ENCODE measurements at places on chromosomes 16 and 17.
A peak's percentile ranks its signal among the peaks of the same experiment; 100 is the strongest.

DNA sequence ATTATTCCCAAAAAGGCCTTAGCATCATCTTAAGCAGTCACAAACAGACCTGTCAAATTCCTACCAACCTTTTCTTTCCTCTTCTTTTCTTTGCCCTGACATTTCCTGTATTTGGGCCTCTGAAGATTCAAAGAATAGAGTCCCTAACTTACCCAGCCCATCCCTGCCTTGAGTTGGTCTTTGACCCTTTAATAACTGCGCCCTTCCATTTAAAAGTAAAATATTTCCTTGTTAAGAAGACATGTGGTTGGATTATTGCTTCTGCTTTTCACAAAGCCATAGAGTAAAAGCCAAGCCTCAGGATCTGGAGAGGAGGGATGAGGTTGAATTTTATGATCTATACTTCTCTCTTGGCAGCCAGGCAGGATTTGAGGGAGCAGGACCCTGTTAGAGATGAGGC lies 13.2 kb upstream of the CCL23 start:
- peaks cover 30% of the 10 kb centered on the region for H3K27me3 ChIP-seq
- no peak overlapping the region for H3K27ac ChIP-seq
- no peaks in the 10 kb centered on the region for H3K4me1 ChIP-seq
- no peaks in the 10 kb centered on the region for H3K36me3 ChIP-seq

- peaks cover 48% of the 10 kb centered on the region for H3K27me3 ChIP-seq
- no peak overlapping the region for H3K27ac ChIP-seq
- H3K4me1 ChIP-seq, result no peaks in the 10 kb centered on the region
- DNase-seq, result no peak
- no peaks in the 10 kb centered on the region for H3K36me3 ChIP-seq
Observed at GRCh38 chr16:27384425-27384824, 17.5 kb upstream of the IL21R start.

DNA sequence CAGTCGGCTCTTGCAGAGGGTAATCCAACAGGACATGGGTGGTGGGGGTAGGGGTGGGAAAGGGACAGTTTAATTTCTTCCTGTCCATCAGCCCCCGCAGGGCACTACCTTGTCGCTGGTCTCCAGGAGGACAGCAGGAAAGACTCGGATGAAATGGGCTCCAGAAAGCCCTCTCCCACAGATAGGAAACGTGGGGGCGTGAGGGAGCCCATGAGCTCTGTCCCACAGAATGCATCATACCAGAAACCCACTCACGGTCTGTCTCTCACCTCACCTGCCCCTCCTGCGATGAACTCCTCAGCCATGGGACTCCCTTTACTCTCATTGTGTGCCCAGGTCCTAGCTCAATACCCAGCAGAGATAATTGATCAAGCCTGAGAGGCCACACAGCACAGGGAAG lies 240.1 kb downstream of the GSG1L start:
- no peaks in the 10 kb centered on the region for H3K4me1 ChIP-seq
- H3K27me3 ChIP-seq, result peaks cover 51% of the 10 kb centered on the region
- H3K4me3 ChIP-seq, result no peak overlapping the region
- no peak for DNase-seq

- no peak overlapping the region for H3K27ac ChIP-seq
- no peak overlapping the region for H3K4me3 ChIP-seq
- no peaks in the 10 kb centered on the region for H3K27me3 ChIP-seq
- H3K36me3 ChIP-seq, result peaks cover 35% of the 10 kb centered on the region
- DNase-seq, result no peak
Observed at GRCh38 chr17:82595893-82596292, 52.4 kb downstream of the WDR45B start.

DNA sequence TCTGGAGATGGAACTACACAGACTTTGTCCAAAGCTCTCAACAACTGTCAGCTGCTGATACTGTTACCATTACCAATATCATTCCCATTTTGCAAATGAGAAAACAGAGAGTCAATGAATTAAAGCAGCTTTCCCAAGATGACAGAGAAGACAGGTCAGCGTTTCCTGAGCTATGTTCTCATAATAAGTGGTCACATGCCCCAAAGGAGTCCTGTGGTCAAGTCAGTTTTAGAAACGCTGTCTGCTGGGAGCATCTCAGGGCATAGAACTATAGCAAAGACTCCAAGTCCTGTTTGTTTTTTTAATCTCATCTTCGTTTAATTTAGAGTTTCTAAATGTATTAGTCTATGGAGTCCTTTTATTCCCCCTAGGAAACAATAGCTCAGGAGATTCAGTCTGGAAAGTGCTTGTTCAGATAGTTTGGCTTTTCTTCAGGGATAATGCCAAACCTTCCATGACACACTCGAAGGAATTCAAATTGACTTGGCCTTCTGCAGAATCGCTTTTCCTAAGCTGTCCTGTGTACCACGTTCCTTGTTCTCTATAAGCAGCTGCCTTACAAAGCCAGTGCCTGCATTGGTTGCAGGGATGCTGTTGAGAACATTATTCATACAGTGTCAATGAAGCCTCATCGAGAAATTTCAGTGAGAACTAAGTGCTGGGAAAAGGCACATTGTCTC lies 12.1 kb downstream of the CCDC42 start:
- peaks cover 6% of the 10 kb centered on the region for H3K4me1 ChIP-seq
- H3K27me3 ChIP-seq, result no peaks in the 10 kb centered on the region
- H3K36me3 ChIP-seq, result no peaks in the 10 kb centered on the region
- no peak overlapping the region for H3K4me3 ChIP-seq
- DNase-seq, result no peak

GRCh38 chr17:2435181-2435741 lies 34.4 kb upstream of the MNT start:
- no peaks in the 10 kb centered on the region for H3K4me1 ChIP-seq
- H3K27me3 ChIP-seq, result no peaks in the 10 kb centered on the region
- no peak for DNase-seq
- no peak overlapping the region for H3K27ac ChIP-seq
- no peak overlapping the region for H3K4me3 ChIP-seq
- H3K36me3 ChIP-seq, result peaks cover 71% of the 10 kb centered on the region

DNA sequence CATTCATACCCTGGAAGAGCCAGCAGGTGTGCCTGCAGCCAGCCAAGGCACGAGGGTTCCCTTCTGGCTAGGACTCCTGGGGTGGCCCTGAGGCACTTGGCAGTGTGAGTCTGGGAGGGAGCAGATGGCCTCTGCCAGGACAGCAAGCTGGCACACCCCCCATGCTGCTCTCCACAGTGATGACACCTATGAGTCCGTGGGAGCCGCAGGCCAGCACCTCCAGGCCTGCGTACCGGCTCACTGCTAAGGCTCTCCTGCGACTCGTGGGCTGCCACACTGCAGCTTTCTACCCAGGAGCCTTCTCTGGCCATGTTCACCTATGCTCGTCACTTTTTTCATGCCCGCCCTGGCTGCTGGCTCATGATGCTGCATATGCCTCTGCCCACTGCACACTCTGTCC lies 68.1 kb downstream of the NDEL1 start:
- peak overlapping the region; percentile 37 for H3K27ac ChIP-seq
- peaks cover 9% of the 10 kb centered on the region for H3K4me1 ChIP-seq
- no peak for DNase-seq

DNA sequence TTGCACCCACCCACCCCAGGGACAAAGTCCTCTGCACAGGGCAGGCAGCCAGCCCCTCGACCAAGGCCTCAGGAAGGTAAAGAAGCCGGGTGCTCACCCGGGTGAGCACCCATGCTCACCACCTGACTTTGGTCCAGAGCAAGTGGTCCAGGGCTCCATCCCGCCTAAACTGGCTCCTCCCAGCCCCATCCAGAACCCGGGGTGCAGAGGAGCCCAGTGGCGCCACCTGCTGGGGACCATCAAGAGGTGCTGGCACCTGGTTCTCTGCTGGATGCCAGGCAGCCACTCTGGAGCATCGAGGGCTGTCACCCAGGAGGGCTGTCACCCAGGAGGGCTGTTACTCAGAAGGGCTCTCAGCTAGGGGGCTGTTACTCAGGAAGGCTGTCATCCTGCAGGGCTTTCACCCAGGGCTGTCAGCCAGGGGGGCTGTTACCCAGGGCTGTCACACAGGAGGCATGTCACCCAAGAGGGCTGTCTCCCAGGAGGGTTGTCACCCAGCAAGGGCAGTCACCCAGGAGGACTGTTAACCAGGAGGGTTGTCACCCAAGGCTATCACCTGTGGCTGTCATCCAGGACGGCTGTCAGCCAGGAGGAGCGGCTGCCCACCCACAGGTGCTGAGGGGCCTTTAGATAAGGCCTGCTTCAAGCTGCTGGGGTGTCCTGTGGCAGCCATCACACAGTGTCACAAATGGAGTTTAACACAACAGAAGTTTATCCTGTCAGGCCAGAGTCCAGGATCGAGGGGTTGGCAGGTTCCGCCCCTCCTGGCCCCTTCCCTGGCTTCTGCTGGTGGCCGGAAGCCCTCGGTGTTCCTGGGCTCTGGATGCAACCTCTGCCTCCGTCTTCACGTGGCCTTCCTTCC lies 98.5 kb downstream of the TNFRSF13B start:
- H3K27ac ChIP-seq, result no peak overlapping the region
- peaks cover 11% of the 10 kb centered on the region for H3K27me3 ChIP-seq
- H3K4me1 ChIP-seq, result no peaks in the 10 kb centered on the region
- no peak overlapping the region for H3K4me3 ChIP-seq

GRCh38 chr16:51193879-51194278 lies 42.8 kb upstream of the SALL1 start:
- H3K4me1 ChIP-seq, result no peaks in the 10 kb centered on the region
- H3K27me3 ChIP-seq, result peaks cover 34% of the 10 kb centered on the region
- DNase-seq, result no peak
- no peak overlapping the region for H3K4me3 ChIP-seq
- H3K36me3 ChIP-seq, result no peaks in the 10 kb centered on the region

- no peaks in the 10 kb centered on the region for H3K27me3 ChIP-seq
- no peaks in the 10 kb centered on the region for H3K36me3 ChIP-seq
- H3K4me3 ChIP-seq, result no peak overlapping the region
- no peak for DNase-seq
Observed at GRCh38 chr17:47243737-47244598, 9.7 kb upstream of the ITGB3 start.

DNA sequence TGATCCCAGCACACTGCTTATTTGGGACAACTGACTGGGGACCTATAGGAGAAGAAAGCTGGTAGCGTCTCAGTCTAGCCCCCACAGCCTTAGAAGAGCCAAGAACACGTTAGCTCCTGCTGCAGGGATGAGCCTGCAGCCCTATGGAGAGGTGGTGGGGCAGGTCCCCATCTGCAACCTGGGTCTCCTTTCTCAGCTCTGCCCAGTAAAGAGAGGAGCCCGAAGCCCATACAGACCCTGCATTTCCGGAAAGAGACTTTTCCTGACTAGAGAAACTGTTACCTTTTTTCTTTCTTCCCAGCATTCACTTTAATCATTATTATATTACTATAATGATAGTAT lies 788 bp downstream of the METTL22 start:
- no peak overlapping the region for H3K27ac ChIP-seq
- DNase-seq, result no peak
- H3K4me3 ChIP-seq, result peak overlapping the region; percentile 99
- peaks cover 35% of the 10 kb centered on the region for H3K4me1 ChIP-seq
- no peaks in the 10 kb centered on the region for H3K27me3 ChIP-seq

GRCh38 chr16:27745348-27745747 lies 195.4 kb downstream of the KATNIP start:
- DNase-seq, result no peak
- no peak overlapping the region for H3K4me3 ChIP-seq
- no peak overlapping the region for H3K27ac ChIP-seq
- H3K4me1 ChIP-seq, result peaks cover 4% of the 10 kb centered on the region
- H3K36me3 ChIP-seq, result peaks cover 33% of the 10 kb centered on the region
- H3K27me3 ChIP-seq, result no peaks in the 10 kb centered on the region

GRCh38 chr17:39069114-39069756 lies 82.2 kb downstream of the PLXDC1 start:
- H3K4me3 ChIP-seq, result no peak overlapping the region
- no peaks in the 10 kb centered on the region for H3K36me3 ChIP-seq
- no peak overlapping the region for H3K27ac ChIP-seq

DNA sequence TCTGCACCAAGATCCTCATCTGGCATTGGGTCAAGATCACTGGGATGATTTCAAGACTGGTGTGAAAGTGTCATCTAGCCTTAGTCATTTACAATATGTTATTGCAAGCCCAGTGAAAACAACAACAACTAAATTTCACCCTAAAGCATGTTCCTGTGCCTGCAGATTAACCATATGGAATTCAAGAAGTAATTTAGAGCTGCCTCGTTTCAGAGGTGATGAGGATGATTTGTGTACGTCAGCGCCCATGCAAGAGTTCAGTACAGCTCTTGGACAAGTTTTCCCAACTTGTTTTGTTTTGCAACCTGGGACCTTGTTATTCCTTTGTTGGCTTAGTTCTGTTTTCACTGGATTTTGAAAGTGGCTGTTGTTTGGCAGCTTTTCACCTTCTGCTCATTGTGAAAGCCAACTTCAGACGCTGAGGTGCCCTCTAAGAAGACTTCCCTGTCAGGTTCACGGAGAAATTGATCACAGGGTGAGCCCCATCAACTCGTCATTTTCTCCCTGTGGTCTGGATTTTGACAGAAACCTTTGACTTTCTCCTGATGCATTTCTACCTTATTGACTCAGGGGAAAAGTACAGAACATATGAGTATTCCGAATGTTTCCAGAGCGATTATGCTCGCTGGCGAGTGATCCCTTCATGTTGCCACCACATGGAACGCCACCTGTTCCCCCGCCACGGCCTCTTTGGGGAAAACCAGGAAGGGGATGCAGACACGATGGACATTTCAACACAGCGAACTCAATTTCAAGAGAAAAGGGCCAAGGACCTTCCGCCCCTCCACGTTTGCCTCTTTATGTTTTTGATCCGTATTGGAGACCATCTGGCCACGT lies 85.6 kb downstream of the FOXL1 start:
- no peaks in the 10 kb centered on the region for H3K36me3 ChIP-seq
- H3K27me3 ChIP-seq, result peaks cover 66% of the 10 kb centered on the region
- peaks cover 26% of the 10 kb centered on the region for H3K4me1 ChIP-seq
- H3K27ac ChIP-seq, result peak overlapping the region; percentile 36
- H3K4me3 ChIP-seq, result no peak overlapping the region

DNA sequence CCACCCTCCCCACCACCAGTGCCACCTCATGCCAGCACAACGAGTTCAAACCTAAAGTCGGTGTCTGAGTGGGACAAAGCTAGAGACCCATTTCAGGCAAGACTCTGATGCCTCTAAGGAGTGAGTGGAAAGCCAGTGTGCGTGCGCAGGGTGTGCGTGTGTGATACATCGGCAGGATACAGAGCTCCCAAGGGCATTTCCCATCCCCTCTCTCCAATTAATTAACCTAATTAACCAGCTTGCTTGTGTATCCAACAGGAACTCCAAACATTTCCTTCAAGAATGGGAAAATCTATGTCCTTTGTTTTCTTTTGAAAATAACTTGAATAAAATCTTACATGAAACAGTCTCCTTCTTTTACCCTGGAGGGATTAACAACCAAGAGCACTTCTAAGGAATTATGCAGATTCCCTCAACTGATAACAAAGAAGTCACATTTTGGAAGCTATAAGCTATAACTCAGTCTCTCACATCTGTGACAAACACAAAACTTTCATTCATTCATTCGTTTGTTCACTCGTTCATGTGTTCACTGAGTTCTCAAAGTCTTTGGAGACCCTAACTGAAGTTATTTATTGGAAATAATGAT lies 9.9 kb downstream of the ATPAF2 start:
- peak overlapping the region; percentile 90 for H3K27ac ChIP-seq
- no peaks in the 10 kb centered on the region for H3K27me3 ChIP-seq
- H3K4me1 ChIP-seq, result peaks cover 69% of the 10 kb centered on the region
- no peaks in the 10 kb centered on the region for H3K36me3 ChIP-seq
- DNase-seq, result no peak
- no peak overlapping the region for H3K4me3 ChIP-seq

- peaks cover 22% of the 10 kb centered on the region for H3K4me1 ChIP-seq
- H3K36me3 ChIP-seq, result peaks cover 22% of the 10 kb centered on the region
- no peak for DNase-seq
- no peak overlapping the region for H3K4me3 ChIP-seq
Observed at GRCh38 chr17:80858301-80859001, 133.2 kb upstream of the CHMP6 start.

All from left ventricle myocardium inferior (tissue), 1 donor.